Endothelial cell of umbilical vein (primary cell): ENCODE measurements at places on chromosomes 3 and 15.
A peak's percentile ranks its signal among the peaks of the same experiment; 100 is the strongest.

DNA sequence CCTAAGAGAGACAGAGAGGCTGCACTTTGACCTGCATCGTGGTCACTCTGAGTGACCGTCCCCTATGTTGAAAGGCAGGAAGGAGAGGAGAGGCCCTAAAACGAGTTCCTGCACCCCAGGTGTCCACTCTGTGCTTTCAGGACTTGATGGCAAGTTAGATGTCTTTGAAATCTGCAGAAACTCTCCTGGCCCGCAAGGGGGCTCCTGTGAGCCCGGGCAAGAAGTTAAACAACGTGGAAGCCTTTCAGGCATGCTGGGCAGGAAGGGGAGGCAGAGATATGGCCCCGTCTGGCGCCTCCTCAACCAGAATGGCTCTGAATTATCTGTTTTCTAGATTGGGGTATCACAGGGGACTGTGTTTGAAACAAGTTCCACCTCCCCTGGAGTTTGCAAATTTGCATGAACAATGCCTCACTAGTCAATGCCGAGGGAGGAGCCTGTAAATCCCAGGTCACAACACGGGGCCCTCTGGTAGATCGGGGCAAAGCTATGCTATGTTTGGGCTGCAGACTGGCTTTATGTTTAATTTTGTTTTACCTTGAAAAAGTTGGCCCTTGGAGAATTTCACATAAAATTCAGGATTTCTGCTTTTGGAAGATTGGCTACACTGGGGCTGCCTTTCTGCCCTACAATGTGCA is 9.8 kb downstream of the CTXND1 start:
- DNase-seq = peak; percentile 11

- DNase-seq = no peak
Observed at GRCh38 chr3:188747489-188747888, 424.3 kb upstream of the TPRG1 start.

GRCh38 chr3:123780656-123781055 is 103.5 kb downstream of the MYLK start:
- no peak for DNase-seq

DNA sequence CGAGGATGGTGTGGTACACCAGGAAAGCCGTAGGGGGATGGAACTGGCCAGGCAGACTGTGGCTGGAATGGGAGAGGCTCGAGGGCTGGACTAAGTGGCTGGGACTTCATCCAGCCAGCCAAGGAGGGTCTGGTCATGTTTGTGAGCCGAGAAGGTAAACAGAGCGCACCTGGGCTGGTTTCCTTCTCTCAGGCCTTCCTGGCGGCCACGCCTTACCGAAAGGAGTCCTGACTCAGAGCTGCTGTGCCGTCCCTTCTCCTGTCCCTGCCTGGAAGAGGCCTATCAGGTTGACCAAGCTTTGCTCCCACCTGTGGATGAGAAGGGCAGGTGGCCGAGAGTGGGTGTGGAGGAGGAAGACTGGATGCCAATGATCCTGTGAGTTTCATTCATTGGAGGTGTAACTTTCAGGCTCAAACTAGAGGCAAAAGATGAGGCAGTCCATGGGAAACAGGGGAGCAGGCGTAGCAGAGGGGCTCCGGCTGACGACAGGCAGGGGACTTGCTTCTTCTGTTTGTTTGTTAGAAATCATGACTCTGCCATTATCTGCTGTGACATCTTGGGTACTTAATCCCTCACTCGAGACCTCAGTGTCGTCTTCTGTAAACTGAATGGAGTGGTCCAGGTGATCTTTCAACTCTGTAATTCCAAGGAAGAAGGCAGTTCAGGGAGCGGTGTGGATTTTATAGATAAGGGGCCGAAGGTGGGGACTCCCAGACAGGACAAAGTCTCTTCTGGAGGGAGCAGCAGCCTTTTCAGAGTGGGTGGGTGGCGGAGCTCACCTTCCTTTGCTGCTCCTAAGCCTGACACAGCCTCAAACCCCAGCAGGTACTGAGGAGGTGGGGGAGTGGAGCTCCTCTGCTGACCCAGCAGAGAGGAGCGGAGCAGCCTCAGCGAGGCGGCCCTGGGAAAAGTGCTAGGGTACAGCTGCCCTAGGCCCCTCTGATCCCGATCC is 71.8 kb upstream of the GATM start:
- DNase-seq = no peak

DNA sequence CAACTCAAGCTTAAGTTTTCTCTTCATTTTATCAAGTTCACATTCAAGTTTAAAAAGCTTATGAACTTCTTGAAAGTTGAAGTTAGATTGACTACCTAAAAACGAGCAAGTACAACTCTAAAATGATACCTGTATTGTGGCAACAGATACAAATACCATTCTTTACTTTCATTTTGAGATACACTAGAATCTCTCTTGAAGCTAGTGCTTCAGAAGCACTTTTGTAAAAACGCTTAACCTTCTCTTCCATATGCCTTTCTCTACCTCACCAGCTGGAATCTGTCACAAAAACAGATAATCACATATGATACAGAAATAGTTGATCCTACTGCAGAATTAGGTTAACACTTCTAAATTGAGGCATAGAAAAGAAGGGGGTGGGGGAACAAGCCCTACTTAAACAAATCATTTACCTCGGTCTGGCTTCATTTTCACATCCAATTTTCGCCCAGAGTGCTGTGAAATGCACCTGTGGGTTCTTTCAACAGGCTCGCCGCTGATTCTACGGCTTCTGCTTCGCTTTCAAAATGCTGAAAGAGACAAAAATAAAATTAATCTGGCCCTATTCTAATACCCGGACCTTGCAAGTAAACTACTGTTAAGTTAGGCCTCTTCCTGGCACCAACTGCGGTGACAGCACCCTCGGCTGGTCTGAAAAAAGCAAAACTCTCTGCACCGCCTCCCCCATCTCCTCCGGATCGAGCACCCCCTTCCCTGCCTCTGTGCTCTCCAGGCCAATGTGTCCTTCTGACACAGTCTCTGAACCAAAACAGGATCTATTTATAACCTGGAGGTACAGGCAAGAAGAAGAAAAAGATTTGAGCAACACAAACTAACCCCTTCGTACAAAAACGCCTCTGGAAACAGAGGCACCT is 1.4 kb downstream of the ATOSA start:
- peak; percentile 73 for DNase-seq

DNA sequence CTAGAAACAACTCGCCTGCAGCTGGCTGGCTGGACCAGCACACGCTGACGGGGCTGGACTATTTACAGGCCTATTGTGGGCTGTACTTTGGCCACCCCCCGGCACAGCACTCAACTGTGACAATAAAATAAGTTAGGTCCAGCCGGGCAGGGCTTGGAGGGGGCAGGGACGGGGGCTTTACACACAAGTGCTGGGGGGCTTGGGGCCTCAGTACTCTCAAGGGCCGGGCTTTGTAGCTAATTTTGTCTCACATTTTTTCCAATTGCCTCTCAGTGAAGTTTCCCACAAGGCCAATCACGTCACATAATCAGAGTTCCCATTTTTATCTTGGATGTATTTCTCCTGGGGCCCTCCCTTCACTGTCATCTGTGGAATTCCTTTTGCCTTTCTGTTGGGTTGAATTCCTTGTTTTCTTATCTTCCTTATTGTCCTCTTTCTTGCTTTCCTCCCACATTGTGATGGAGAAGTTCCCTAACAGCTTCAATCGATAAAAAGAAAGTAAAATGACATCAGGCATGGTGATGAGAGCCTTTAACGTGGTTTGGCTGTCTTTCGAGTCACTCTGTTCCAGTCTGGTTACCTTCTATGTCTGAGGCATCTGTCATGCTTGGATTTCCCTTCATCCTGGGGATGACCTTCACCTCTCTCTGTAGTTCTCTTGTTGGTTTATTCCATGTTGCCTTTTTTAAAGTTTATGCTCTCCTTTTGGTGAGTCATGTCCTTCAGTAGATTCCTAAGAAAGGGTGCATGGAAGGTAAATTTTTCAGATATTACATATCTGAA is 44.1 kb upstream of the CMTM7 start:
- DNase-seq = no peak

DNA sequence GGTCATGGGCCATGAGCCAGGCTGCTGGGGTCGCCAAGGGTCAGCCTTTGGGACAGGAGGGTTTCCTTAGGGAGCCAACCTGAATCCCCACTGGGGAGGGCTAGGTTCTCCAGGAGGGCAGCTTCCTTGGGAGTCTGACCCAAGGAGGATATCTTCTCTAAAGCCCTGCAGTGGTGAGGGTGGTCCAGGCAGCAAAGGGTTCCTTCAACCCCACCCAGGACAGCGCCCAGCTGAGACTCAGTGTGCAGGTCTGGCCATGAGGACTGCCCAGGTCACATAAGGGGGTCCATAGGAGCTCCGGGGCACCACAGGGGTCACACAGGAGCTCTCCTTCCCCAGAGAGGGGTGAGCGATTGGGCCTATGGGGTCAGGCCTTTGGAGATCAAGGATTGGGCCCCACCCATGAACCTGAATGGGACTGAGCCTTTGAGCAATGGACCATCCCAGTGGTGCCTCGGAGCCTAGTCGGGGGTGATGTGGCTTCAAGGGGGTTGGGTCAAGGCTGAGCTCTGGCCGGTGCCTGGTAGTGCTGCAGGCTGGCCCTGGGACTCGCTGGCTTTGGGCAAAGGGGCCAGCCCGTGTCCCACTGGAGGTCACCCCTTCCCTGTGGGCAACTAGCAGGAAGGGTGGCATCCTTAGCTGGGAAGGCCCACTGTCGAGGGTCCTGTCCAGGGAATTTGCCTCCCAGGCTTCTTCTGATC is 216.5 kb downstream of the SNRPN start:
- no peak for DNase-seq

- DNase-seq = no peak
Observed at GRCh38 chr3:152830245-152830644, 4.7 kb upstream of the P2RY1 start.

- DNase-seq = no peak
Observed at GRCh38 chr15:73053398-73053723, 1.1 kb downstream of the NEO1 start.

GRCh38 chr3:160950542-160950941 is 154.6 kb downstream of the B3GALNT1 start:
- DNase-seq = no peak

DNA sequence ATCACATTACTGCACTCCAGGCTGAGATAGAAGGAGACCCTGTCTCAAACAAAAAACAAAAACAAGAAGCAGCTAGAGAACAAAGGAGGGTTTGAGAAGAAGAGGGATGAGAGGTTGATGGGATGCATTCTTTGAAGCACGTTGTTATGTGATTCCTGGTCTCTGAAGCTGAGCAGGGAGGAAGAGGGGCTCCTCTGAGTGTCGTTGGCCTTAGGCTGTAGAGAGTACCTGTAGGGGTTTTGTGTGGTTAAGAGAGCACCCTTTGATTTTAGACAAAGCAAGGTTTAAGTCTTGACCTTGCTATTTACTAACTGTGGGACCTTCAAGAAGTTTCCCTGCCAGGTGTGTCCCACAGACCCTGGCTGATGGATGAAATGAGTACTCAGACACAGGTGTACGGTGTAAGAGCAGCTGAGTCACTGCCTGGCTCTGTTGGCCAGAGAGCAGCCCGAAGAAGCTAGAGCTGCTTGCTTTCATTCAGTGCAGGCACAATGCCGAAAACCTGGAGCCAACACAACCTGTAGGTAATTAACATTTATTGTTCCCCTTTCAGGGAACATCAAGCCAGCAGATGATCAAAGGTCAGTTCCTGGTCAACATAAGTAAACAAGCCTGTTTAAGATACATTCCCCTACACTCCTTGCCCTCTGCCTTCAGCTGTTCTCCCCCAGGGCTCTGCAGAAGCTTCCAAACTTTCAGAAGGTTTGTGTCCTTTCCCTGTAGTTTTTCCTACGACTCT is 67.2 kb downstream of the LRRK1 start:
- DNase-seq = no peak

- peak; percentile 49 for DNase-seq
Observed at GRCh38 chr15:34753236-34753894, 1.4 kb downstream of the GJD2 start.

- no peak for DNase-seq
Observed at GRCh38 chr15:69848551-69849231, 249.0 kb downstream of the TLE3 start.

DNA sequence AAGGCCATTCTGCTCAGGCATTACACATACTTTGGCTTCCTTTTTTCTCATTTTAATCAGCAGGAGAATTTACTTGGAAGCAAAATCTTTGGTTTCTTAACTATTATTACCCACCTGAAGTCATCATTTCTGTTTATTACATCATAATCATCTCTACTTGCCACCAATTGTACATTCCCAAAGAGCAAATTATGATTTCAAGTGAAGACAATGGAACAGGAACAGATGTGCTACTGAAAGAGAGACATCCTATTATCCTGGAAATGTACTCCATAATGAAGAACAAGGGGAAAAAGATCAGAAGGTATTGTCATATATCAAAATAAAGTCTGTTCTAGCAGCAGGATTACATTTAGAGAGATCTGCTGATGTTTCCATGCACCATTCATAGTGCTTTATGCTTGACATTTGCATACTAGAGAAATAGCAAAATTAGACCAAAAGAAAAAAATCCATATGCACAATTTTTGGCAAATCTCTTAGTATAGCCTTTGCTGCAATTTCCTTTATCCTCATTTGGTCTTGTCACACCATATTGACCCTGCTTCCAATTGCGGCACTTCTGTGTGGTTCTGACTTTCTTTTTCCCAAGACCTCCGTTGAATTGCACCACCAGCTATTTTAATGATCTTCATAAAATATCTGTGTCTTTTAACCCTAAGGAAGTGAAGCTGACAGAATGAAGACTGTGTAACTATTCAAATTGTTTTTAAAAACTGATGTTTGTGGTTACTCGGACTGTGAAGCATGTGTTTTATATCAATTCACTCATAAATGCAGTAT is 683.8 kb downstream of the ZNF385D start:
- DNase-seq = no peak

GRCh38 chr3:160622263-160623045 is 54.5 kb upstream of the ARL14 start:
- no peak for DNase-seq

- peak; percentile 7 for DNase-seq
Observed at GRCh38 chr3:188578576-188579363, 424.8 kb downstream of the LPP start.

GRCh38 chr15:89112341-89112971 is 24.2 kb downstream of the ABHD2 start:
- peak; percentile 73 for DNase-seq

DNA sequence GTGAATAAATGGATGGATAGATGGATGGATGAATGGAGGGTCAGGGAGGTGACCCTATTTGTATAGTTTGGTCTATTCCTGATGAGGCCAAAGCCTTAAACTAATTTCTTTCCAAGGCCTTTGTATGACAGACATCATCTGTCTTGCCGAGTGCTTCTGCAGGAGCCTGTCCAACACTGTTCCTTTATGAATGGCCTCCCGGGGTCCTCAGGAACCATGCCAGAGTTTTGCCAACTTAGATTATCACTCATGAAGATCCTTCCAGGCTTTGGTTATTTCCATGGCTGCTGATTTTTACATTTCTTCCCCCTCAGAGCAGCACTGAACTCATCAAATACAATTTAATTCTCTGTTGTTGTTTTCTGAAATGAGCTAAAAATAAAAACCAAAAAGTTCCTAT is 133.0 kb upstream of the SOX2 start:
- no peak for DNase-seq

GRCh38 chr15:67030036-67030762 is 35.2 kb upstream of the SMAD3 start:
- no peak for DNase-seq

- no peak for DNase-seq
Observed at GRCh38 chr3:189883113-189883753, 237.5 kb downstream of the P3H2 start.
